Naive B cell (primary cell): ENCODE measurements at places on chromosomes 5 and 9. TPM values are rescaled to one million over a fixed set of nuclear protein-coding genes. Genes with fewer than 3 reads are reported as not detected.

Gene TUSC1
- polyA plus RNA-seq: 1.8 TPM

Gene OR13C4
- polyA plus RNA-seq: not detected

Gene NTRK2
- polyA plus RNA-seq: not detected

Gene NUTM2F
- not detected for polyA plus RNA-seq

Gene HMHB1
- polyA plus RNA-seq: not detected

Gene CCL28
- 18.6 TPM for polyA plus RNA-seq

Gene PCDHGC4
- not detected for polyA plus RNA-seq

Gene FBN2
- not detected for polyA plus RNA-seq

Gene INSYN2B
- polyA plus RNA-seq: not detected

Gene FAM78A
- 5.2 TPM for polyA plus RNA-seq

Gene PCA3
- not detected for polyA plus RNA-seq

DNA sequence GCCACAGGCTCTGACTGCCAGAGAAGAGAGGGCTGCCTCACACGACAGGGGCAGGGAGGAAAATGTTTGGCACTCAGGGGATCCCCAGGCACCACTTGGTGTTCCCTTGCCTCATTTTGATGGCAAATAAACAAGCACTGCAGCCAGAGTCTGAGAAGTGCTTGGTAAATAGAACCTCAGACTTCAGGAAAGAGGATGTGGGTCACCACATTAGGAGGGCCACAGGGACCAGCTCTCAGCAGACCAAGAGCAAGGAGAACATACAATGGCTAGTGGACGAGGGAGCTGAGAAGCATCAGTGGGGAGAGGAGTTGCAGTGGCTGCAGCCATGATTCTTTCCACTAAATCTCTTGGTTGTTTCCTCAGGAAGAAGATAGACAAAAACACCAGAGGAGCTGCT lies 413.9 kb downstream of the GADD45G start:
- no peak for DNase-seq

GRCh38 chr5:111782216-111782615 lies 25.2 kb upstream of the NREP start:
- no peak for DNase-seq

DNA sequence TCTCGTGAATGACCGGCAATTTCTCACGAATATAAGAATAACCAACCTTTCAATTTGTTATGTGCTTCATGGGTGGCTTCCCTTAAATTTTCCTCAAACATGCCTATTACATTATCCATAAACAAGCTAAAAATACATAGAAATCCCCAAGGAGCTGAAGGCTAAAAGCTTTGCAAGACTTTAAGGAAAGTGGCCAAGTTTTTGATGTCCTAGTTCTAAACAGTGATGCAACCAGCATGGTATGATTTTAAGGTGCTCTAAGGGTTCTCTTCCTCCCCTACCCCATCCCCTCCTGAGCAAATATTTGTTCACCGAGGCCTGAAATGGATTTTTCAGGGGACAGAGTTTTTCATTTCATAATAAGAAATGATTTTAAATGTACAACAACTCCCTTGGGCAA lies 79.8 kb downstream of the RGS7BP start:
- no peak for DNase-seq

DNA sequence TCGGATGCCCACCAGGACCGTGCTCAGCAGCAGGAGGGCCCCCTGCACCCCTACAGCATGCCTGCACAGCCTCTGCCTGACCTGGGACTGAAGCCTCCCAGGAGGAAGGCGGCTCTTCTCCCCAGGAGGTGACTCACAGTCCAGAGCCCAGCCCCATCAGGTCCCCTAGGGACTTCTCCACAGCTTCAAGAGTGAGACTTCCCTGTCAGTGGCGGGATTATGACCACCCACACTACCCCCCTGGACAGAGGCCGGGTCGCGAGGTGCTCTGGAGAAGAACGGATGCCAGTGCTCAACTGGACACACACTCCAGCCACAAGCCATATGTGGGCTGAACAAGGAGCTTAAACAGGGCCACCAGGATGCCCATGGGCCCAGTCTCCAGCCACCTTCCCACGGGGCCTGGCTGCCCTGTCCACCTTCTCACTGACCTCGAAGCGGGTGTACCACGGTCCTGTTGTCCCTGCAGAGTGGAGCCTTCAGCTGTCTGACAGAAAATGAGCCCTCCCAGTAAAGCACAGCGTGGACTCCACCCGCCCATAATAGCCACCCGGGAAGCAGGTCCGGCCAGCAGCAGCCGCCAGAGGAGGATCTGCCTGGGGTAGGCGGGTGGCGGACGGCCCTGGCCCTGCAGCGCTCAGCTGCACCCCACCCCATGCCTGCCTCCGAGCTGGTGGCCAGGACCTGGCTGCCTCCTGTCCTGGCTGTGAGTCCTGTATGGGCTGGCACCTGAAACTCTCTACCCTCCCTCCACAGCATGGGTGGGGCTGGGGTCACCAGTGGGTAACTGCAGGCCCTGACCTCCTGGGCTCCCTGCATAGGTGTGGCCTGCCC lies 54.7 kb downstream of the SEMA4D start:
- DNase-seq: no peak

DNA sequence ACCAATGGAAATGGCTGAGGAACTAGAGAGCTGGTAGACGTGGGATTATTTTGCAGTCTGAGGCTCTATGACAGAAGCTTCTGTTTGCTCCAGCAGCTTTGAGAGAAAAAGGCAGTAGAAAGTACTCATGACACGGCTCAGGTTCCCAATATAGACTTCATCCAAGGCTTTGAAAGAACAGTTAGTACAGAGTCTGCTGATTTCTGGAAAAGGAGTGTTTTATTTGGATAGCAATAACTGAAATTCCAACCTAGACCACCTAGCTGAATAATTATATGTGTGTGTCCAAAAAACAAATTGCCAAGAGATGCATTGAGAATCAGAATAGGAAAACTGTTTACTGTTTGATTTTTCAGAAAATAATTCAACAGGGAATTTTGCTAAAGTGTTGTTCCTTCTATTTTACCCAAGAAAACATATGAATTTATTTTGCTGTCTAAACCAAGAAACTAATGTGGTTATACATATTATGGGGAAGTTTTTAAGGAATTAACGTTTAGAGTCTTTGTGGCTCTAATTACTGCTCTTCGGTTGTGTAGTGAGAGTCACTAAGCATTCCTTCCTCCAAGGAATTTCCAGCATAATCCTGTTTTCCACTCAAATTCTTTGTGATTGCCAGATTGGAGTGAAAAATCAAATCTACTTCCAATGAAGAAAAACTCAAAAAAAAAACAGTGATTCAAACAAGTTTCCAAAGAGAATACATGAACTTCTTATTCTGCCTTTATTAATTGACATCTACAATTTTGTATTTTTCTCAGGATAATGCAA lies 18.1 kb upstream of the MTX3 start:
- no peak for DNase-seq

GRCh38 chr5:75460942-75461610 lies 50.4 kb downstream of the CERT1 start:
- no peak for DNase-seq

GRCh38 chr5:93394301-93394700 lies 186.7 kb downstream of the NR2F1-AS1 start:
- no peak for DNase-seq

GRCh38 chr5:82365026-82365425 lies 86.9 kb upstream of the RPS23 start:
- no peak for DNase-seq

GRCh38 chr5:41871852-41872251 lies 1.6 kb upstream of the OXCT1 start:
- DNase-seq: no peak
